ENCODE measurements at places on chromosomes 5 and 9. TPM values are rescaled to one million over a fixed set of nuclear protein-coding genes. Genes with fewer than 3 reads are reported as not detected.

Gene CLIC3
- total RNA-seq, result 5.5 TPM

Gene MAMDC2
- 9.3 TPM for total RNA-seq

Gene PLGRKT
- total RNA-seq, result 15.5 TPM

Gene PCDHGC5
- total RNA-seq, result 1.4 TPM

Gene PFN3
- total RNA-seq, result not detected

Gene ADAMTSL1
- total RNA-seq, result 4.6 TPM

Gene TSLP
- total RNA-seq, result not detected

Gene LECT2
- total RNA-seq, result not detected

Gene SHB
- 16.5 TPM for total RNA-seq

Gene NR5A1
- total RNA-seq, result 148 TPM

Gene HTR4
- not detected for total RNA-seq

Gene PKD2L2
- total RNA-seq, result not detected

Gene FBXL7
- 8.3 TPM for total RNA-seq

Gene RAI14
- 135 TPM for total RNA-seq

Gene ANKRD34B
- 0.38 TPM for total RNA-seq

Gene GPX3
- 886 TPM for total RNA-seq

Gene FOXD4L6
- 0.68 TPM for total RNA-seq

Gene ADRA1B
- total RNA-seq, result 39.6 TPM

Gene GMCL2
- not detected for total RNA-seq

Gene GEMIN5
- 15.1 TPM for total RNA-seq

Gene LHFPL2
- total RNA-seq, result 11.6 TPM

Gene PLAC8L1
- total RNA-seq, result not detected
